Amniotic stem cell (primary cell): ENCODE measurements at places on chromosomes 1 and 21.

DNA sequence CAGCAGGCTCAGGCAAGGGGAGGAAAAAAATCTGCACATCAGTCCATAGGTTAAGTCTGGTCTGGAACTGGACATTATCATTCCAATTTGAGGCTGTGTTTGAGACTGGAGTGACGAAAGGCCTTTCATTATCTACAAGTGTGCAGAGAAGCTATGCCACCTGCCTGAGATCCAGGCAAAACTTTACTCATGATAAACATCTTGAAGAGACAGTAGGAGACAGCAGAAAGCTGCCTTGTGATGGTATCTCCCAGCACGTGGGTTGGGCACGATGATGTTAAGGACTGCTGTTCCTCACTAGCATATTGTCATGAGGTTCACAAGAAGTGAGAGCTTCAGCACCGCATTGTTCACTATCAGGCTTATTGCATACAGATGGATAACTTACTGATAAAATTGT, 126.4 kb downstream of the PLXNA2 start:
- no peak for DNase-seq

- DNase-seq: no peak
Measured at GRCh38 chr1:11761988-11762406, at the start of gene C1orf167. Gene C1orf167, plus strand, starts transcription at chr1:11762193. Its CDS starts 2,208 bp downstream, at chr1:11764401.

DNA sequence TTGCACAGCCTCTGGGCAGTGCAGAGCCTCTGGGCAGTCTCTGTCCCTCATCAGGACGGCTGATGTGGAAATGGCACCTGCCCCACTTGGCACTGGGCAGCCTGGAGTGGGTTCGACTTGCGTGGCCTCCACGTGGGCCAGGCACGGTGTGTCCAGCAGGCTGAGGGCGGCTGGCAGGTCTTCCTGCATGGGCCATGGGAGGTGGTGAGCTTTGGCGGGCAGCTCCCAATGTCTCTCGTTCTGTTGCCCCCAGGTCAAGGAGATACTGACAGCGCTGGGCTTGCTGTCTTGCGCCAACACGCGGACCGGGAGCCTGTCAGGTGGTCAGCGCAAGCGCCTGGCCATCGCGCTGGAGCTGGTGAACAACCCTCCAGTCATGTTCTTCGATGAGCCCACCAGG, 33.2 kb downstream of the TFF3 start:
- no peak for DNase-seq

GRCh38 chr1:233268389-233269022, 27.0 kb downstream of the PCNX2 start:
- DNase-seq: no peak

DNA sequence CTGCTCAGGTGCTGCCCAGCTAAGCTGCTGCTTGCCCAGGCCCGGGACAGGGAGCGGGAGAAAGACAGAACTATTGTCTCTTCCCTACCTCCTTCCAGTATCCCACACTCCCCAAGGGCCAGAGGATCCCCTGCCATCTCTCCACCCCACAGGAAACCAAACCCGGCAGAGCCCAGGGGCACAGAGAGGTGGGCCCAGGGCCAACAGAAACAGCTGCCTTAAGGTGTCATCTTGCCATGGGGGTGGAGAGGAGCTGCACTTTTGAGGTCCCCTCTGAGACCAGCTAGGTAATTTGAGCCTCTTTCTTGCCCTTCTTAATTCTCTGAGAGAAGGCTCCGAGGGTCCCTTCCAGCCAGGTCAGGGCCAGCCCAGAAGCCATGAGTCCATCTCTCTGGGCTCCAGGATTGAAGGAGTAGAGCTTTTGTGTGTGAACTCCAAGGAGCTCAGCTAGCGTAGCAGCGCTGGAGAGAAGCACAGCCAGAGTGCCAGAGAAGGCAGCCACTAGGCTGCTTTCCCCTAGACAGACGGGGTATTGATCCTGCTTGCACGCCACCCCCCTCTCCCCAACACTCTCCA, 9.7 kb upstream of the GPR61 start:
- DNase-seq: no peak

GRCh38 chr1:107141491-107142126, 770 bp downstream of the NTNG1 start:
- no peak for DNase-seq

DNA sequence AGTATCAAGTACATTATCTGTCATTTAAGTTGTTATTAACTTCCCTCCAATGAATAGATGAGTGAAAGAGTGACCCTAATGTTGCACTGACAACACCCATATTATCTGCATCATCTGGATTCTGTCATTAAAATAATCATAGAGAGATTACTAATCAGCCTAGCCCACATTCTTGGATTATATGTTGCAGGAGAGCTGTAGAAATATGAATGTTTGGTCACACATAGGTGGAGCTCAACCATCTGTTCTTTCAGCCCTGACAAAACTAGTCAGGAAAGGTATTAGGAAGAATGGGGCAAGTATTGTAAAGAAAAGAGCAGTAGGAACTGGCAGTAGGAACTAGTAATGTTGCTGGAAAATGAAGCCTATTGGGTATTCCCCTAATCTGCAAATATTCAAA, 15.4 kb downstream of the FLG2 start:
- DNase-seq: no peak

DNA sequence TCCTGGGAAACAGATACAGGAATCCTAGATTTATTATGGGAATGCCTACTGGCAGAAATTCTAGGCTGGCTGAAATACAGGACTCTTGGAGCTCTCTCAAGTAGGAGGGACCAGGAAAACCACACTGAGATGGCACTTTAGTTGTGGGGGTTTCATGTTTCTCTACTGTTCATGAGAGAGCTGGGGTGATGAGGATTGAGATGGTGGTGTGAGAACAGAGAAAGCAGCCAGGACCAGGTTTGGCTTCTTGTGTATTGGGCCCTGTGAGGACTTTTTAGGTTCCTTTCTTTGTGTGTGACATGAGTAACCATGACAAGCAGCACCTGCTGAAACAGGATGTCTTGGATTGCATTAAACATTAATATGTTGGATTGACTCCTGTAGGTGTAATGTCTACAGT, 4.9 kb downstream of the ARID1A start:
- DNase-seq: no peak

DNA sequence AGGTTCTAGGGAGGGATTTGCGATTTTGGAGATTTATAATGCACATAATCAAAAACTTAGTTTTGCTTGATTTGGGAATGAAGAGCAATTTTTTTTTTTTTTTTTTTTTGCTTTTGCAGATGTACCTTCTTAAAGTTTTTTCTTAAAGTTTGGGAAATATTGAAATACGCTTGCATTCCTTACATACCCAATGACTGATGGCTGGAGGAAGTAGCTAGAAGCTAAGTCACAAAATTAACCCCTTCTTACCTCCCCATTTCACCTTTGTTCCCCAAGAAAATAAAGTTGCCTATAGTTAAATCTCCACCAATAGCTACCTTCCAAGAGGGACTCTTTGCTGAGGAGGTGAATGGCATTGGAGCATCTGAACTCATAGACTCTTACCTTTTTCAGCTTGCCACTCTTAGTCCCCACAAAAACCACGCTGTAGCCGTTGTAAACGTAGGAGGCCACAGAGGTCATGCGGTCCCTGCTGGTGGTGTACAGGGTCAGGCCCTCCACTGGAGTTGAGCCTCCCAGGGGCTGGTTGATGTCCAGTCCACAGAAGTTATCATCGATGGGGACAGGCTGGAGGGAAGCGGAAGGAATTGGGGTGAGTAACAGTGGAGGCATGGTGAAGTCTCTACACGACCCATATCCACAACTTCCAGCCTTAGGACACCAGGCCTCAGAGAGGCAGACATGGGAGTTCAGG, 34.1 kb downstream of the PLXNA2 start:
- no peak for DNase-seq

- no peak for DNase-seq
Measured at GRCh38 chr1:195218428-195219212, 1389.6 kb downstream of the KCNT2 start.

GRCh38 chr1:48936436-48936835, 159.7 kb upstream of the BEND5 start:
- no peak for DNase-seq

GRCh38 chr21:27154451-27155129, 187.7 kb upstream of the ADAMTS5 start:
- no peak for DNase-seq

DNA sequence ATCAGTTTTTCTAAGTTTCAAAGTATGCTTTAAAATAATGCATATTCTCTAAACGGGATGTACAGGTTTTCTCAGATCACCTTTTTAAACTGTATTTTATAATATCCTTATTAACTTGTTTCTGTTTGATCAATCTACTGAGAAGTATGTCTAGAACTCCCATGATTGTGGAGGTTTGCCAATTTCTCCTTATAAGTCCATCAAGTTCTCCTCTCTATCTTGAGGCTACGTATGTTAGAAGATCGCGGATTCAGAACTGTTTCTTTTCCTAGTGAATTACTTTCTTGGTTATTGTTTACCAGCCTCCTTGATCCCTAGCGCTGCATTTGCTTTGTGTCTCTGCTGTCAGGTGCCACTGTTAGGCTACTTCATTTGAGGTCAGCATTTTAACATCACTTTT, 89.2 kb downstream of the NPHP4 start:
- DNase-seq: no peak

- DNase-seq: no peak
Measured at GRCh38 chr1:235948774-235949427, 82.2 kb upstream of the LYST start.

DNA sequence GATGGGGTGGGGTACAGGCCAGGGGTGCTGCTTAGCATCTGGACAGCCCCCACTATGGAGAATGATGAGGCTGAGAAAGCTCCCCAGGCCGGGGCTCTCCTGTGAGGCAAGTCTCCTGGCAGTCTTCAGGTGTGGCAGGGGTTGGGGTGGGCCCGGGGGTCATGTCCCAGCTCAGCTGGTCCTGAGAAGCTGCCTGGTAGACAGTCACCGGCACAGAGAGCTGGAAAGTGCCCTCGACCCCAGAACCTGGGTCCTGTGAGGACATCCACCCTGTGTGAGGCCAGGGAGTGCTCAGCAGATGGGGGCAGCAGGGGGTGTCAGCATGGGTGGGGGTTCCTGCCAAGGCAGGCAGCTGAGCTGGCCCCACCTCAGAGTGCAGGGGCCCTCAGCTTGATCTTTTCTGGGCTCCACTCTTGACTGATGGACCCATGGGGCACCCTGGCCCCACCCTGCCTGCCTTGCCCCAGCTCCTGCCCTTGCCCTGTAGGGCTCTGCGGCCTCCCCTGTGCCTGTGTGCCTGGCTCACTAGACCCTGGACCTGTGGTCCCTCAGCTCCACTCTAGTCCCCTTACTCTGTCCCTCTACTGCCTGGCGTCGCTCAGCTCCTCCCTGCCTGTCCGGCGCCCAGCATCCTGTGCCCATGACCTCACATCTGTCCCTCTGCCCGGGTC, 5.8 kb downstream of the IBA57 start:
- no peak for DNase-seq

DNA sequence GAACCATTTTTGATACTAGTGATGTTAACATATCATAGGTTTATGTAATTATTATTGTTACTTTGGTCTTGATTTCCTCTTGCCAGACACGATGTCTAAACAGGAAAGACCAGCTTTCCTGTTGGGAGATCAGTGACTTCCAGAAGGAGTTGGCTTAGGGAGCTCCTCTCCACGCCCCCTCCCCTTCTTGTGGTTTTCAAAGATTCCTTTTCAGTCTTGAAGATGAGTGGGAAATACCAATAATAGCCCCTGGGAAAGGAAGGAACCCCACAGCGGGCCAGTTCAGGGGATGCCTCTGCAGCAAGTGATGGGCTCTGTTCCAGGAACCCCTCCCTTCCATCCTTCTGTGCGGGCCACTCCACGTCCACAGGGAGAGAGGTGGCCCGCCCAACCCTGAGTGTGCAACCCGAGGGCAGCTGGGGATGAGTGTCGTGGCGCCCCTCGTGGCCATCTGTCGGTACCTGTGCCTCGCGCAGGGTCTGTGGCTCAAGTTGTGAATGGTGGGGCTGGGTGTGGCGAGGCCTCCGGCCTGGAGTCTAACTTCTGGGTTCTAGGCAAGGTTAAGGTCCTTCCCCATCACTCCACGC, 65.7 kb downstream of the TLR5 start:
- DNase-seq: no peak

GRCh38 chr1:66354311-66355201, 179.4 kb upstream of the SGIP1 start:
- DNase-seq: no peak

GRCh38 chr1:27831568-27832410, 1.2 kb downstream of the PPP1R8 start:
- no peak for DNase-seq

DNA sequence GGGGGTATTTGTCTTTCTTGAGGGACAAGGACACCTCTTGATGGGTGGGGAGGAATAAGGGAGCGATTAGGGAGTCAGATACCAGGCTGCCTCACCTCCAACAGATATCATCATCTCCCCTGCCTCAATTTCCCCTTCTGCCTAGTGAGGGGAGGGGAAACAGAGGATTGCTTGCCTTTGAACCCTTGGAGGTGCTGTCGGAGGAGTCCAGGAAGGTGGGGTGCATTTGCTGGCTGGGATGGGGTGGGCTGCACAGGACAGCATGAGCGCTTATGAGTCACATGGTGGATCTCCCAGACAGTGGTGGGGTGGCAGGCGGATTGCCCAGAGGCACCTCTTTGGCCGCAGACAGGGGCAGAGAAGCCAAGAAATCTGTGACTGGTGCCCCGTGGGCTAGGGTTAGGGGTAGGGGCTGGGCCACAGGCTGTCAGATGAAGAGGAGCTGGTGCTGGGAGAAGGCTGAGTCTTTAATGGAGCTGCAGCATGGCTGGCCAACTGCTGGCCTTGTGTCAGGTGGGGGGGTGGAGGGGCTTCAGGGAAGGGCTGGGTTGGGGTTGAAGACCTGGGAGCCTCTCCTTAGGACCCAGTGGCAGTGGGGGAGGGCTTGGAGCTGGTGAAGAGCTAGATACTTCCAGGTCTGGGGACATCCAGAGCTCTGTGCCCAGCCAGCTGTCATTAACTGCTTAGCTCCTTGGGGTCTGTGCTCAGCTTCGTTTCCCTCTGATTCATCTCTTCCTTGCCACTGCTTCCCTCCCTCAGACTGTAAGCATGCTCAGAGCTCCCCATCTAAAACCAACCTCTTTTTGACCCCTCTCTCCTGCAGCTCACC, 7.0 kb upstream of the ADORA1 start:
- no peak for DNase-seq

- DNase-seq: no peak
Measured at GRCh38 chr1:117575586-117576225, 30.1 kb upstream of the TENT5C start.

DNA sequence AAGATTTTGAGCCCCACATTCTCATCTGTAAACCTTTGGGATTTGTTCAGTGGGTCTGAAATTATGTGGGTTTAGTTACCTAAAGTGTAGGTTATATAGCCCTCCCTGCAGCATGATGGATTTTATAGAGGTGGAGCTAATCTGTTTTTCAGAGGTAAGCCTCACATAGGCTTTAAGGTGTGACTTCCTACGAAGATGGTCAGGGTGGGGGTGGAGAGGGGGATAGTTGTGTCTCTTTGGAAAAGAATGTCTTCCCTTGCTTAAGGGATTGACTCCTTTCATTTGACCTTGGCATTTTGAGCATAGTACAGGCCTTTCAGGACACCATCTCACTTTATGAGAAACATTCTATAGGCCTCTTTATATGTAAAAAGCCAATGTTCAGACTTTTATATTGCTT, 3.4 kb downstream of the CACHD1 start:
- DNase-seq: no peak

DNA sequence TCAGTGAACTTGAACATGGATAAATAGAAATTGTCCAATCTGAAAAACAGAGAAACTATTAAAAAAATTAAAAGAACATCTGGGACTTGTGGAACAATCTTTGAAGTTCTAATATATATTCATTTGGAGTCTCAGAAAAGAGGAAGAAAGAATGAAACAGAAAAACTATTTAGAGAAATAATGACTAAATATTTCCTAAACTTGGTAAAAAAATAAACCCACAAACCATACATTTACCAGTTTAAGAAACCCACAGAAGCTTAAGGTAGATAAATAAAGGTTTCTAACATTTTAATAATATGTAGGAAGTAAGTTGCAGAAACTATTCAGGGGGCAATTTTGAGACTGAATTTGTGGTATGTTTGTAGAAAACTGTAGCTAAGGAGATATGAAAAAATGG, 437.8 kb downstream of the PTBP2 start:
- no peak for DNase-seq
